ENCODE measurements at places on chromosomes 4 and X.

DNA sequence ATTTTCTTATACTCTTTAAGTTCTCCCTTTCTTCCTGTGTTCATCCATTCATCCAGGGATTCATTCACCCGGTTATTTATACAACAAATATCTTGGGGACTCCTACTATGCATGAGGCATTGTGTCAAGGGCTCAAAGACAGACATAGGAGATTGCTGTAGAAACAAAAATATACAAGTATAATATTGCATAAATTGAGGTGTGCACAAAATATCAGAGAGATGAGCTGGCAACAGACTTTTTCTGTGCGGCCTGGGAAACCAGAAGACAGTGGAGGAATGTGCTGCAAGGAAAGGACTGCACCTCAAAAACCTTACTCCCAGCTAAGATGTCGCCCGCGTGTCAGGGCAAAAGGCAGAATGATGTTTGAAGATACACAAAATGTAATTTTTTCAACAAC is 9.6 kb downstream of the OTOP1 start:
- no peak for DNase-seq

GRCh38 chr4:118754890-118755289 is 69.7 kb downstream of the METTL14 start:
- no peak for DNase-seq

DNA sequence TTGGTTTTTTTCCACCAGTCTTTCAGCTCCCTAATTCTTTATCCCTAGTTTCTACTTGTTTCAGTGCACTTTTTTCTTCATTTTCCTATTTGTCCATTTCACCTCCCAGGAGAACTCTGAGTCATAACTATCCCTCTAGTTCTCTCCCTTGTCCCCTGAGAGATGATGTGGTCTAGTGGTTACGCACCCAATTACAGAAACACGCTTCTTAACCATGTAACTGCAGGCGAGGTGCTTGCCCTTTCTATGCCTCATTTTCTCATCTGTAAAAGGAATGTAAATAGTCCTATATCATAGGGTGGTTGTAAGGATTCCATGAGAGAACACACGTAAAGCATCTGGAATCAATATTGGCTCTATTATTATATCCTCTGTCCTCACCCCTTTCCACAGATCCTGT is 8.8 kb upstream of the GRPR start:
- DNase-seq: no peak

DNA sequence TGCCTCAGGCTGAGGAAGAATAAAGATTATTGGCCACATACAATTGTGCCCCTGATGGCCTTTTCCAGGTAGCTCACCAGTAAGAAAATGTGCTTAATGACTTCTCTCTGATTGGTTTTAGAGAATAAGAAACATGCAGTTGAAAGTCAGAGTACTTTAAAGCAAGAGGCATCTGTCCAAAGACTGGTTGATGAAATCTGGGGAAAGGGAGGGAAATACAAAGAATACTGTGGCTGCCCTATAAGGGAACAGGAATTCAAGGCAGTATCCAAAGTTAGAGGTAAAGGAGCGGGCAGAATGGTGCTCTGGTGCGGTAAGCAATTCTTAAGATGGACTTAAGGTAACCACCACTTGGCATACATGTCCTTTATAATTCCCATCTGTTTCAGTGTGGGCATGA is 11.4 kb downstream of the PBDC1 start:
- no peak for DNase-seq

DNA sequence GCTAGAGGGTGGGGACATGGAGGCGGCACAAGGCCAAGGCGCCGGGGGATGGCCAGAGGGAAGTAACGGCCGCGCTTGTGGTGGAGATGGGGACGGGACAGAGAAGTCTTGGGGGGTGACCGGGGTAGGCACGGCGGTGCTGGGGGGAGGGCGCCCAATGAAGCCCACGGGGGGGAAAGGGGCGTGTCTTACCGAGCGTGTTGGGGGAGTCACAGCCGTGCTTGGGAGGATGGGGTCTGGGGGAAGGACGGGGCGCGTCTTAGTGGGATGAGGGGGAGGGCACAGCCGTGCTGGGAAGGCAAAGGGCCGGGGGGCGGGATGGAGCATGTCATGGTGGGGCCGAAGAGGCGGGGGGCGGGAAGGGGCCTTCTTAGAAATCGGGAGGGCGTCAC is 952 bp downstream of the ARSD start:
- DNase-seq: no peak

- no peak for DNase-seq
Measured at GRCh38 chr4:121684561-121684960, 12.2 kb downstream of the ANXA5 start.

- DNase-seq: no peak
Measured at GRCh38 chr4:7929118-7929951, 10.3 kb downstream of the AFAP1 start.

DNA sequence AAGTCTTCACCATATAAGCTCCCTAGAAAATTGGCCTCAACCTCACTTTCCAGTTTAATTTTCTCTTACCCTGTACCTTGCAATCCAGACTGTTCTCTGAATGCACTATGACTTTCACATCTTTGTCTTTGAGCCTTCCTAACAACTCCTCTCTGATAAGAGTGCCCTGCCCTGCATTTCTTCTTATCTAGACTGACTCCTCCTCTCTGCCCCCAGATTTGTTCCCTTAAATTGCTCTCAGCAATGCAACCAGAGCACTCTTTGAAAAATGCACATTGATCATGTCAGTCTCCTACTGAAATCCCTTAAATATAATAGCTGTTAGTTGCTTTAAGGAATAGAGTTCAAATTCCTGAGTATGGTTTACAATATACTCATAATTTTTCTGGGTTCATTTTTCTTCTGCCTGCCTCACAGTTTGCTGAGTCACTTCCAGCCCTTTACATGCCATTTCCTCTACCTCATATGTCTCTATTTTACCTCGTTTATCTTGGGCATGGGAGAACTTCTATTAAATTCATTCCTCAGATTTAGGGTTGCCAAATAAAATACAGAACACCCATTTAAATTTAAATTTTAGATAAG is 582.7 kb upstream of the AADAT start:
- DNase-seq: no peak

DNA sequence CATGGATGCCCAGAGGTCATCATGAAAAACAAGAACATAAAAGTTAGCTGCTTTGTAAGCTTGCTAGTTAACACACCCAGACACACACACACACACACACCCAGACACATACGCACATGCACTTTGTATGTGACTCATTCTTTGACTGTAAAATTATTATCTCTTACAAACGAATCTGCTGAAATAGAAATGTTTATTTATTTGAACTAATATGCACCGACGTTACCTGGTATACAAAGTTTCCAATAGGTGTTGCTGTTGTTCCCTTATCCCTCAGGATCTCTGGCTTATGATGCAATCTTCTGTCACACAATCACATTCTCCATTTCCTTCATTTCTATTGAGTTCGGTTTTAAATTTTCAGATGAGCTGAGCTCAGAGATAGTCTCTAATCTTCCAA is 209.3 kb downstream of the PTTG2 start:
- no peak for DNase-seq

DNA sequence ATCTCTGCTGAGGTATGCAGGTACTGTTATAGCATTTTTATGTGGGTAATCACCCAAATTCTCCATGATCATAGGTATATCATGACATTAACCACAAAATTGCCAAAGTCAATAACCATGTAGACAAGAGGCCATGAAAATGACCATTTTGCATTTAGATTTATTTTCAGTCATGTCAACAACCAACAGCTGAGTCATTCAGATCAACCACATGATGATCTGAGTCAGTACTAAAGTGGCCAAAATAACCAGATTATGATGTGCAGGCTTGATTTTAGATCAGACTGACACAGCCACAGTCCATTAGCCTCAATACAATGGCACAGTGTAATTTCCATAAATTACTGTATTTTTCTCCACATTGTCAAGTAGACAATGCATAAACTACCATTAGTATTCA is 240.5 kb downstream of the GRIA3 start:
- no peak for DNase-seq

GRCh38 chr4:69787879-69788278 is 27.5 kb upstream of the SULT1B1 start:
- no peak for DNase-seq

- no peak for DNase-seq
Measured at GRCh38 chrX:28549838-28550237, 37.4 kb upstream of the IL1RAPL1 start.

- no peak for DNase-seq
Measured at GRCh38 chr4:18621186-18621585, 599.6 kb upstream of the LCORL start.

GRCh38 chrX:38426785-38427184 is 74.4 kb downstream of the OTC start:
- no peak for DNase-seq

DNA sequence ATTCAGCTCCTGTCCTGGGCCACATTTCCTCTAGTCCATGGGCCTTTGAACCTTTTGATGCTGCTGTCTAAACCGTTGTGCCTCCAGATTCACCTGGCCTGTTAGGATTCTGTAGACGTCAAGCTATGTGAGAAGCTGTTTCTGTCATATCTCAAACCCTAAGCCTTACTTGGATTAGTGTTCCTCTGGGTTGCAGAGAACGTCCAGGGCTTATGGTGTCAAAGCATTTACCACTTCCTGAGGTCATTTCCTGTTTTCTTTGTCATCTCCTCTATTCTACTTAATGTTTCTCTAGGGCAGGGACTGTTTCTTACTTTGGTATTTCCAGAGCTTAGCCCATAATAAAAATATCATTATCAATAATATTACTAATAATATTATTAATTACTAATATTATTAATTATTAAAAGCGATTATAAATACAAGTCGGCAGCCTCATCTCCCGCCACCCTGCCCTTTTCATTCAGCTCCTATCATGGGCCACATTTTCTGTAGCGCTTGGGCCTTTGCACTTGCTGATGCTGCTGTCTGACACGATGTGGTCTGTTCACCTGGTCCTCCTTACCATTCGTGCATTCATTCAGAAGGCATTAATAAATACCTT is 19.1 kb downstream of the PRIMPOL start:
- DNase-seq: no peak

DNA sequence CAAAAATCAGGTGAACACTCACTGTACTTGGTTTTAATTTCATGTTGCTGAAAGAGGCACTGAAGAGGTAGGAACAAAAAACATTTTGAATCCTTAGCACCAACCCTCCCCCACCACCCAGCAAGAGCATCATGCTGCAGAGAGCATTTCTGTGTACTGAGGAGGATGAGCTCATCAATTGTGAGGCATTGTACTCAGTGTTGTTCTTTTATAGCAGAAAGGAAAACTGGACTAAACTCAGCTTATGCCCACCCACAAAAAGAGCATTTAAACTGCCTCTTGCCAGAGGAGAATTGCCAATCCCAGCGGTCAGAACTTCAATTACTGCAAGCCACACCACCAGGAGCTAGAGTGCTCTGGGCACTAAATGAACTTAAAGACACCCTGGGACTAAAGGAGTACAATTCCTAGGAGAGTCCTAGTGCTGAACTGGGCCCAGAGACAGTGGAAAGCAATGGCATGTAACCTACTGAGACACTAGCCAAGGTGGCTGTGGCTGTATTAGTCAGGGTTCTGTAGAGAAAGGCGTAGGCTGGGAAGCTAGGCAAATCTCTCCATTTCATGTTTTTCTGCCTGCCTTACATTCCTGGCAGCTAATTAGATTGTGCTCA is 280.7 kb upstream of the KLHL4 start:
- DNase-seq: no peak

- no peak for DNase-seq
Measured at GRCh38 chr4:37639551-37640285, 46.5 kb downstream of the RELL1 start.

DNA sequence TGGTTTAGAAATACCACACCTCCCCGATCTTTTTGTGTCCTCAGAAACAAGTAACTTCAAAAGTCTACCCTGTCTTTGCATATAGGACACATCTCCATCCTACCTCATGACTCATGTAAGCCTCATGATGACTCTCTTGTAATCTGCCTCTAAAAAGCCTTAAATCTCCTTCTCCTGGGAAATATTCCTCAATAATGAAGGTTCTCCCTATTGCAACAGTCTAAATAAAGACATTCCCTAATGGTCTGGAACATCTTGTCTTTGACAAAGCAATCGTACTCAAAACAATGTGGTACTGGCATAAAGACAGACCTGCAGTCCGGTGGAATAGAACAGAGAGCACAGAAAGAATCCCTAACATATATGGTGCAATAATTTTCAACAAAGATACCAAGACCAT is 257.7 kb downstream of the OPHN1 start:
- no peak for DNase-seq

DNA sequence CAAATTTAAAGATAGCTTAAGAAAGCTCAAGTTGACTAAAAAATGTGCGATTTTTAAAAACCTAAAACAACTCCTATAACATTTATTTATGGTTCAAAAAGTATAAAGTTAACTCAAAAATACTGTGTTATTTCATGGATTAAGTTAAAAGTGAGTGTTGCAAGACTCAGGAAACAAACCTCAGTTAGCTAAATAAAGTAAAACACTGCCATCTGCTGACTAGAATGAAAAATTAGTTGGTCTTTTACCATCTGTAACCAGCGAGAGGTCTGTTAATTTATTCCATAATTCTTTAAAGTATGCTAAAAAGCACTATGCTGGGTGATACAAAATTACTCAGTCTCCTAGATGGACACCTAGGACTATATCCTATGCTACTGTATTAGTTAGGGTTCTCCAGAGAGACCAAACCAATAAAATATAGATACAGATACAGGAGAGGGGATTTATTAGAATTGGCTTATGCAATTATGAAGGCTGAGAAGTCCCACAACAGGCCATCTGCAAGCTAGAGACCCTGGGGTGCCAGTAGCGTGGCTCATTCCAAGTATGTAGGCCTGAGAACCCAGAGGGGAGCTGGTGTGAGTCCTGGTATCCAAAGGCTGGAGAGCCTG is 4.9 kb upstream of the WDFY3 start:
- no peak for DNase-seq

DNA sequence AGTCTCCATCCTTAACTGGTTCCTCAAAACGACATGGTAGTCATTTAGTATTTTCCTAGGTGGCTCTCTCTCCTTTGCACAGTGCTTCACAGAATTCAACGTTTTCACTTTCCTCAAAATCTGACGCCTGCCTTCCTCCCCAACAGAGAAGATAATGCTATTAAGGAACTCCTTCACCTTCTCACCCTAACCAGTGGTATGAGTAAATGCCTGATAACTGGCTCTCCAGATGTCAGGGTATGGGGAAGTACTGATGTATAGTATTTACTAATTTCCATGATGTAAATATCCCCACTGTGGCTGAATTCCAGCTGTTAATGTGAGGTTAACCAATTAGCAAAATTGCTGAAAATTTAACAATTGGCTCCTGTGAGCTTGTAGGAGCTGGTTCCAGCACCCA is 28.8 kb upstream of the NSUN7 start:
- DNase-seq: no peak

GRCh38 chr4:172963498-172964294 is 204.9 kb upstream of the GALNT7 start:
- no peak for DNase-seq

- no peak for DNase-seq
Measured at GRCh38 chrX:53262189-53262917, 19.0 kb downstream of the IQSEC2 start.

DNA sequence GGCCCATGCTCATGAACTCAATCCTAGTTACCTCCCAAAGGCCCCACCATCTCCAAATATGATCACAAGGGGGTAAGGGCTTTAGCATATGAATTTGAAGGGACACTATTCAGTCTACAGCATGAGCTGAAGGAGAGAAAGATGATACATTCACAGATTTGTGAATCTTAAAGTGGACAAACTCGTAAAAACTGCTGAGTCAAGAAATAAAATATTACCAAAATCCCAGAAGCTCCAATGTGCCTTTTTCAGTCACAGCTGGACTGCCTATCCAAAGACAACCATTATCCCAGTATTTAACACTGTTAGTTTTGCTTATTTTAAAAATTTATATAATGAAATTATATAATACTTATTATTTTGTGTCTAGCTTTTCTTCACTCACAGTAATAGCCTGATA is 109.0 kb downstream of the CXXC4 start:
- DNase-seq: no peak
